ENCODE measurements at places on chromosomes 1 and 21.

DNA sequence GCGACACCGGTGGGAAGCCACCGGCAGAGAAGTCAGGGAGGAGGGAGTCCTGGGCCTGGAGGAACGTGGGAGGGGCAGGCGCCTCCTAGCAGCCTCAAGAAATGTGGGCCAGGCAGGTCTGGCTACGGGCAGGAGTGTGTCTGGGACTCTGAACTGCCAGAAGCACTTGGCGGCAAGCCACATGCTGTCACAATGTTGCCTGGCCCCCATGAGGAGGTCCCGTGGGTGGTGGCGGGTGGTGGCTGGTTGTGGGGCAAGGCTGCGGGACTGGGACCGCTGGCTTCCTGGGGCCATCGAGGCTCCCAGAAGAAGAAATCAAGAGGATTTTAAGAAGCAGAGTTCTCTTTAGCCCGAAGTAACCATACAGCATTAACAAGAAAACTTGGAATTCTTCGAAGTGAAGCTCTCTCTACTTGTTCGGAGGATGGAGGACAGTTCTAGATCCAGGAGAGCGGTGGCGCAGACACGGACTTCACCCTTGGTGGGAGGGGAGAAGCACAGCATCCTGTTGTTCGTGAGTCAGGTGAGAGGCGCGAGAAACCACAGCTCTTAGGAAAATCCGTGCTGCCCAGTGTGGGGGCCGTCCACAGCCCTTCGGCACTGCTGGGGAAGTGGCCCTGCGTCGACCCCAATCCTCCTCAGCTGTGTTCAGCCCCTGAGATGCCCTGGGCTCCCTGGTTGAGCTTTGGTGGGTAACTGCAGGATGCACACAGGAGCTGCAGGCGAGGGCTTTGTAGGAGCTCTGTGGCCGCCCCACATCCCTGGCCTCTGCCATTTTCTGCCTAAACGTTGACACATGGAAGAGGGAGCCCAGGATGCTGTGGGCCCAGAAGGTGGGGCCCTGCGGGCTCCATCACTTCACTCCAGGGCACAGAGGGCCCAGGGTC lies 12.4 kb downstream of the SKI start:
- no peak for DNase-seq

DNA sequence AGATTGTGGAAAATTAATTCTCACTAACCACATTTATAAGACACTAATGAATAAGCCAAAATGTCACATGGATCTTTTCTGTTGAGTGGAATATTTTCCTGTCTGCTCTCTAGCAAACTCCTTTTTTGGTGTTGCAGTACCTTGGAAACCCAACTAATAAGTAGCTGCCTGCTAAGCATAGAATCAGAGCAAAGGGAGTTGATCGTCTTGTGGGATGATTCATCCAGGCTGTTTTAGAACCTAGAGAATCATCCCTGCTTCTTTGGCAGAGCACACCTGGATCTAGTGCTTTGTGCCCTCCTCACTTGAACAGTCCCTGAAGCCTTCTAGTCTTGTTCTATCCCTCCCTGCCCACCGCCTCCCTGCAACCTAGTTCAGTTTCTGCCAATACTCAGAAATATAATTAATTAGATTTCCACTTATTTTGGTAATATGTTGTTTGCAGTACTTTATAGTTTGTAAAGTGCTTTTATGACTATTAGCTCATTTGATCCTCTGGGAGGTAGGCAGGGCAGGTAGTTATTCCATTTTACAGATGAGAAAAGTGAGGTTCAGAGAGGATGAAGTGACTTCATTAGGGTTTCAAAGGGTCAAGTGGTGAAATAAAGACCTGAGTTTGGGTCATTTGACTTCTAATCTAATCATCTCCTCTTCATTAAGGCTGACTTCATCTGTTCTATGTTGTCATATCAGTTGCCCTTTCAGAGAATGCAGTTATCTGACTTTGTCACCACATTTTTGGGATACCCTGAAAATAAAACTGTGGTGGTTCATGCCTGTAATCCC lies 2.5 kb downstream of the AGO4 start:
- no peak for DNase-seq

GRCh38 chr1:179818743-179819173 lies 58.8 kb downstream of the TOR1AIP2 start:
- no peak for DNase-seq

GRCh38 chr1:63794939-63795378 lies 21.1 kb downstream of the ROR1 start:
- DNase-seq, result no peak

GRCh38 chr1:18045203-18045602 lies 62.4 kb upstream of the IGSF21 start:
- DNase-seq, result no peak

- no peak for DNase-seq
Measured at GRCh38 chr1:245365095-245366020, 210.6 kb downstream of the KIF26B start.

DNA sequence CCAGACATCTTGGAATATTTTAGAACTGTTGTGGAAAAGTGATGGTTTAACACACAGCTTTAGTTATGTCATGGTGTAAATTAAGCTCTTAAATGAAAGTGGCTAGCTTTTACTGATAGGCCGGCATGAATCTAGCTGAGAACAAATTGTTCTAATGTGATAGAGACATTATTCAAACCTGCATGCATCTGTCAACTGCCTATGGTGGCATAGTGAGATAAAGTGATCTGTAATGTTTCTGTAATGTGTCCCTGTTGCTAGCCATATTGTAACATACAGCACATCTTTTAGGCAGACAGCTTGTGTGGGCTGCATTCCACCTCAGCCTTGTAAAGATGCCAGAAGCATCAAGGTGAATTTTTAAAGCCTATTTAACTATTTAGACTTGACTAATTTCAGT lies 16.0 kb downstream of the LRIG2 start:
- no peak for DNase-seq

GRCh38 chr1:156951371-156951770 lies 30.9 kb downstream of the LRRC71 start:
- no peak for DNase-seq

- DNase-seq, result no peak
Measured at GRCh38 chr1:2611031-2611501, 21.8 kb downstream of the MMEL1 start.

DNA sequence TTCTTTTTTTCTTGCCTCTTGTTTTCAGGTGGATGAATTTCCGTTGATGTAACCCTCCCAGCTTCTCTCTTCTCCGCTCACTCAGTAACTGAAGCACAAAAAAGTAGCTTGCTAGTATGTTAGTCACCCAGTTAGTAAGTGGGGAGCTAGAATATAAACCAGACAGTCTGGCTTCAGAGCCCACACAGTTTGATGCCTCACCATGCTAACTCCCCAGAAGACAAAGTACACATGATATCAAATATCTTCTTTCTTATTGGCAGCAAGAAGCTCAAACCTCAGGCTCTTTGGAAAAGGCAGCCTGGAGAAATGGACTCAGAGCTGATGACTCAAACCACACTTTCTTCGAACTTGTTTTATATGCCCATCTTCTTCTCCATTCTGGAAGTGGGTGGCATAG lies 187.5 kb upstream of the PLXNA2 start:
- DNase-seq, result no peak
